Left ventricle myocardium inferior (tissue), 1 donor: ENCODE measurements at places on chromosomes 5 and 9.

DNA sequence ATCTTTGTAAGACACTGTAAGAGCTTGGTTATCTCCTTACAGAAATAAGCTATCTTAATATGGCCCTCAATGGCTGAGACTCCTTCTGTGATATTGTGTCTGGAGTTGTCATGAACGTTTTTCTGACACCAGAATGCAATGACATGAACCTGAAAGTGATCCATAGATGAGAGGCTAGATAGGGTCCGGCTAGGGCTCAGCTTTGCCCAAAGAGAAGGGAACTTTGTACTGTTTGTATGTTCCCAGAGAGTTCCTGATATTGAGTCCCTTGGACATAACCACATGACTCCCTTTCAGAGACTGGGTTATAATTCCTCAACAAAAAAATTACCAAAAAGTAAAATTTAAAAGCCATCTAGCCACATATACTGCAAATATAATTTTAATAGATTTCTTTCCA, 575.8 kb upstream of the CLINT1 start:
- peaks cover 22% of the 10 kb centered on the region for H3K4me1 ChIP-seq
- H3K36me3 ChIP-seq: no peaks in the 10 kb centered on the region
- no peak overlapping the region for H3K27ac ChIP-seq
- no peak overlapping the region for H3K4me3 ChIP-seq
- DNase-seq: no peak
- no peaks in the 10 kb centered on the region for H3K27me3 ChIP-seq

DNA sequence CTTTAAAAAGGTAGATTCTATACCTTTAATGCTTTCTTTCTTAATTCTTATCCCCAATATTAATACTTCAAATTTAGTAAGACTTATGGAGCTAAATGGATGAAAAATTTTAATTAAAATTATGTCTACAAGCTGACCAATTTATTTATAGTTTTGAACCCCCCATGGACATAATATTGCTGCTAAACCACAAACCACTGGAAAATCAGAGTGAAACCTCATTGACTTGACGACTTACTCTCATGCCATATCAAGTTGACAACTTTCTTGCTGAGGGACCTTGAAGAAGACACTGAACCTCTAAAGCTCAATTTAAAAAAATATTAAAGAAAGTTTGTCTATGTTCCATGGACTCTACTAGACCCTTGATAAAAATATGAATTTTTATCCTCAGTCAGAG, 653.7 kb downstream of the TLE1 start:
- H3K27ac ChIP-seq: no peak overlapping the region
- no peaks in the 10 kb centered on the region for H3K27me3 ChIP-seq
- DNase-seq: no peak
- H3K4me3 ChIP-seq: no peak overlapping the region
- no peaks in the 10 kb centered on the region for H3K36me3 ChIP-seq

- no peaks in the 10 kb centered on the region for H3K36me3 ChIP-seq
- no peak for DNase-seq
- H3K27ac ChIP-seq: no peak overlapping the region
- peaks cover 19% of the 10 kb centered on the region for H3K4me1 ChIP-seq
- peaks cover 33% of the 10 kb centered on the region for H3K27me3 ChIP-seq
- H3K4me3 ChIP-seq: no peak overlapping the region
Observed at GRCh38 chr9:76462126-76462525, 3.1 kb downstream of the GCNT1 start.

GRCh38 chr9:135269912-135270830, 182.7 kb downstream of the OLFM1 start:
- no peak overlapping the region for H3K4me3 ChIP-seq
- peaks cover 91% of the 10 kb centered on the region for H3K27me3 ChIP-seq
- H3K4me1 ChIP-seq: no peaks in the 10 kb centered on the region
- H3K27ac ChIP-seq: no peak overlapping the region
- no peak for DNase-seq

DNA sequence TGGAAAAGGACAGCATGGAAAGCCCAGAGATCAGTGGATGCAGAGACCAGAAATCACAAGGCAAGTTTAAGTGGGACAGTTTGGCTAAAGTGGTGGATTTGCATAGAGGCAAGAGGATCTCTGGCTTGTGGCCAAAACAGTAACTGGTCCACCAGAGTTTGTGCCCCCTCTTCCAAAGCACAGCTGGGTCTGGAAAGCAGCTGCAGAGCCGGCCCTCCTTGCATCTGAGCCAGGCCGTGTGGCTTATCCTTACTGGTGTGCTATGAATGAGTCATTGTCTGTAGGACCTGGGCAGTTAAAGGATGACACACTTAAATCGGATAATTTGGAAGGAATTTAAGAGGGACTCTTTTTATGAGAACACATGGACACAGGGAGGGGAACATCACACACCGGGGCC, 146.6 kb downstream of the PIP5K1B start:
- DNase-seq: no peak
- no peaks in the 10 kb centered on the region for H3K27me3 ChIP-seq
- H3K36me3 ChIP-seq: no peaks in the 10 kb centered on the region

GRCh38 chr5:149060325-149060724, 2.5 kb downstream of the SH3TC2 start:
- H3K27me3 ChIP-seq: no peaks in the 10 kb centered on the region
- H3K4me3 ChIP-seq: peak overlapping the region; percentile 0
- DNase-seq: peak; percentile 46
- peaks cover 57% of the 10 kb centered on the region for H3K4me1 ChIP-seq
- H3K27ac ChIP-seq: peak overlapping the region; percentile 93
